ENCODE measurements at places on chromosomes 4 and X.

DNA sequence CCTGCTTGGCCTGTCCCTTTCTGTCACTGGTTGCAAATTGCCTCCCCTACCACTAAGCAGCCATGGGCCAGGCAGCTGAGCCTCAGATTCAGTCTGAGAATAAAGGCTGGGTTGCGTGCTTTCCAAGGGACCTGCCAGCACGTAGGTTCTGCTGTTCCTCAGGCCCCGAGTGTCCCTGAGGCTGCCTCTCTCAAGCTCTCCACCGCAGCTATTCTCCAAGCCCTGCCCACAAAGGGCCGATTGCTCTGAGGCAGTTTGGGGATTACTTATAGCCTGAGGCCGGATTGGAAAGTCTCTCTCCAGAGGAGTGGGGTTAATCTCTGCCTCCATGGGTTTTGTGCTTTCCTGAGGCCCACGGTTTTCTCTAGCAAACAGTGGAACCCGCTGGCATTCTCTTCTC is 590.7 kb downstream of the BCOR start:
- DNase-seq: no peak

GRCh38 chr4:156732634-156733033 is 239.0 kb downstream of the PDGFC start:
- DNase-seq: no peak

GRCh38 chrX:153312842-153313241 is 8.7 kb downstream of the PNMA6F start:
- no peak for DNase-seq

- no peak for DNase-seq
Measured at GRCh38 chrX:10756441-10756840, 136.1 kb upstream of the MID1 start.

DNA sequence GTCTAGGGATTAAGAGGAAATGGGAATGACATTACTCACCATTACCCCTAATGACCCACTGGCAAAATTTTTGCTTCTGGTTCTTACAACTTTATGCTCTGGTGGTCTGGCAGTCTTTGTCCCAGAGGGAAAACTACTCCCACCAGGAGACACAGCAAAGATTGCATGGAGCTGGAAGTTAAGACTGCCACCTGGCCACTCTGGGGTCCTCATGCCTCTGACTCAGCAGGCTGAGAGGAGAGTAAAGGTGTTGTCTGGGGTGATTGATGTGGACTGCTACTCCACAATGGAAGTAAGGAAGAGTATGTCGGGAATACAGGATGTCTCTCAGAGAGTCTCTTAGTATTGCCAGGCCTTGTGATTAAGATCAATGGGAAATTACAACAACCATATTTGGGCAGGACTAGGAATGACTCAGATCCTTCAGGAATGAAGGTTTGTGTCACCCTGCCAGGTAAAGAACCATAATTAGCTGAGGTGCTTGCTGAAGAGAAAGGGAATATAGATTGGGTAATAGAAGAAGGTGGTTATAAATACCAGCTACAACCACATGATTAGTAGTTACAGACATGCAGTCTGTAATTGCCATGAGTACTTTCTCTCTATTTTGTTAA is 215.5 kb downstream of the GPAT3 start:
- no peak for DNase-seq

DNA sequence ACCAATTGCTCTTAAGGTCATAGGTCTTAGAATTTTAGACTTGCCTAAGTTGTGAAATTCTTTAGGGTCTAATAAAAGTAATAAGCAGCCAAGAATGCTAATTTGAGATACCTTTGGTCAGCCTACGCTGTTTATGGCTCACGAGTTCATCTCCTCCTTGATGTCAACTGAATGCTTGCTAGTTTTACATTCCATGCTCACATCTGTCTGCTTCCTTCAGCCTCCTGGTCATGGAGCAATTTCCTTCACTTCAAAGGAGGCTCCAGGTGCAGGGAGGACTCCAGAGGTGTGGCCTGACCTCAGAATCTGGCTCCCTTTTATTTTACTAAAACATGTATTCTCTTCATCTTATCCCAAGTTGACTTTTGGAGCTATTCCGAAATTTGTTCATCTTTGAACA is 23.3 kb upstream of the LNX1 start:
- no peak for DNase-seq

DNA sequence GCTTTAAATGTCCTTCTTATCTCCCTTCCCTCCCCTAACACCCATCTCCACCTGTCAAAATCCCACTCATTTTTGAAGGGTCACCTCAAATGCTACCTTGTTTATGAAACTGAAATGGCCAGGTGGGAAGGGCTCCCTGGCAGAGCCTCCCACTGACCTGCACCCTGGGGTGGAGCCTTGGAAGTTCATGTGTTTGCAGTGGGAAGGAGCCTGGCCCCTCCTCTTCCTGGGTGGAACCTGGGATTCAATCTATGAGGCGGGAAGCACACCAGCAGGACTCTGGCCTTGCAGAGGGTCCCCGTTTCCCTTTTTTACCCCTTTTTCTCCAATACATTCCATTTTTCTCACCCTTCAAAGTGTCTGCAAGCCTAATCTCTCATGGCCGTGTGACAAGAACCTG is 197.4 kb downstream of the ENOX2 start:
- DNase-seq: no peak

DNA sequence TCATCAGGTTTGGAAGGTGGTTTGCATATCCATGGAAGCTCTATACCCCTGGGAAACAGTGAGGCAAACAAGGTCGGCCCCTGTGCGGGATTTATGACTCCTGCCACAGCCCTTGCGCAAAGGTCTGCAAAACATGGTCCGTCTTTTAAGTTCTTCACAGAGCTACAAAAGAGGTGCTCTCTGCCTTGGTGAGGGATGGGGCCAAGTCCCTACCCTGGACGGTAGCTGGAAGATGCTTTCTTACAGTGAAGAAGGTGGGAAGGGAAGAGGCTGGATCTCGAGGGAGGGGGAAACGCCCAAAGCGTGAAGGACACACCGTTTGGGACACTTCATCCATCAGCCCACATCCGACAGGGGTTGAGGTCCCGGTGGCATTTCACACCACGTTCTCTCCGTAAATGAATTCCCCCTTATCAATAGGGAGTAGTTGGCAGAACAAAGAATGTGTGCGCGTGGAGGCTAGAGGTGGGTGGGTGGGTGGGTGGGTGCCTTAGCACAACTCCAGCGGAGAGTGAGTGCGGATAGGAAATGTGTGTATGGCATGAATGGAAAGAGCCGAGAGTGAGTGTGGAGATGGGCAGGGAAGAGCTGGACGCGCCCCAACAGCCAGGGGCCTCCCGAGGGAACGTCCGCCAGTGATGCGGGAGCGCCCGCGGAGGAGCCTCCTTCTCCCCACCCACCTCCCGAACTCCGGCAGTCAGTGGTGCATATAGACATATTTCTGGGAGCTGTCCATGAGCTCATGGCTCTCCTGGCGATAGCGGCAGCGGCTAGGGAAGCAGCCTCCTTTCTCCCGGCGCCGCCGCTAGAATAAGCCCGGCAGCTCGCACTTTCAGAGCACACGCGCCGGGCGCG is 68.3 kb downstream of the LARP7 start:
- no peak for DNase-seq

DNA sequence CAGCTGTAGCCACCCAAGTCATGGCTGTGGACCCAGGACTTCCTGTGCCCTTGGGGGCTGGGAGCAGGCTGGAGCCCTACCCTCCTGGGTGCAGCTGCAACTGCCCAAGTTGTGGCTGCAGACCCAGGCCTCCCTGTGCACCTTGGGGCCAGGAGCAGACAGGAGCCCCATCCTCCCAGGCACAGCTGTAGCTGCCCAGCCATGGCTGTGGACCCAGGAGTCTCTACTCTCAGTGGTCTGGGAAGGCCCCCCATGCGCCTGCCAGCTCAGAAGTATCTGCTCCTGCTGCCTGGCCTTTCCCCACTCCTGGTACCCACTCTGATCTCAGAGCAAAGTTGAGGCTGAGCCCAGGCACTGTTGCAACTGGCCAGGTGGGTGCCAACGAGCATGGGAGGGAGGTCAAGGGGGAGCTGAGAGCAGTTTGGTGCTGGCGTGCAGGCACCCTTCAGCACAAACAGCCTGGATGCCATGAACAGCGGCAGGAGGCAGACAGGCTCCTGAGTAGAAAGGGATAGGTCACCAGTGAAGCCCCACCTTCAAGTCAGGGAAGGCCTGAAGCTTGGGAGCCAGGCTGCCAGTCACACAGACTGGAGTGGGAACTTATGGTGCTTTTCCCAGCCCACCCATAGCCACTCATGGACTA is 21.5 kb downstream of the PRRG1 start:
- no peak for DNase-seq

DNA sequence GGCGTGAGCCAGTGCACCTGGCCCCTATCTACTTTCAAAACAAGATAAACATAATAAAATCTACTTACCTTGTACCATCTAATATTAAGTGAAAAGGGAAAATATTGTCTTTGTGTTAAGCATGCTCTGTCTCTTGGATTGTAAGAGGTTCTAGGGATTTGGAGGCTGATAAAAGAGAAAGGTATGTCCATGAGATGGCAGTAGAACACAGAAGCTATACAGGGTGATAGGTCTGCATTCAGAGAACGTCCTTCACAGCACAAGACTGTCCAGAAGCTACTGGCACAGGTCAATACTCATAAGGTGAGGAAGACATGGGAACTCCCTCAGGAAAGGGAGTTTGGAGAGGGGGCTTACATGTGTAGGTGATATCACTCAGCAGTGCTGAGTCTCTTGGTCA is 135.5 kb downstream of the TMEM47 start:
- no peak for DNase-seq

GRCh38 chr4:94635177-94635576 is 122.6 kb upstream of the BMPR1B start:
- DNase-seq: no peak

DNA sequence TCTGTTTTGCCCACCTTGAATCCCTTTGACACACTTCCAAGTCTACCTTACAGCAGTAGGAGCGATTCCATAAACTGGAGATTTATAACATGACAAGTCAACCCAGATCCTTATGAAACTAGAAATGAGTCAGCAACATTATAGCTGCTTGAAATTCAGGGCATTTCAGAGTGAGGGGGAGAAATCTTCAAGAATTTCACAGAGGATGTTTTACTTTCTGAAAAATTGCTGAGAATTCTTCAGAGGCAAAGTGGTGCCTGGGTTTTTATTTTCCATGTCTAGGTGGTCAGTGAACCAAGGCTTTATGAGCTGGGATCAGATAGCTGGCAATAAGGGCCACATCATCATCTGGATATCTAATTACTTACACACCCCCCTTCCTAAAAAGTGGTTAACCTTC is 119.8 kb downstream of the PPARGC1A start:
- DNase-seq: no peak

GRCh38 chr4:111813555-111814140 is 331.6 kb upstream of the FAM241A start:
- no peak for DNase-seq

DNA sequence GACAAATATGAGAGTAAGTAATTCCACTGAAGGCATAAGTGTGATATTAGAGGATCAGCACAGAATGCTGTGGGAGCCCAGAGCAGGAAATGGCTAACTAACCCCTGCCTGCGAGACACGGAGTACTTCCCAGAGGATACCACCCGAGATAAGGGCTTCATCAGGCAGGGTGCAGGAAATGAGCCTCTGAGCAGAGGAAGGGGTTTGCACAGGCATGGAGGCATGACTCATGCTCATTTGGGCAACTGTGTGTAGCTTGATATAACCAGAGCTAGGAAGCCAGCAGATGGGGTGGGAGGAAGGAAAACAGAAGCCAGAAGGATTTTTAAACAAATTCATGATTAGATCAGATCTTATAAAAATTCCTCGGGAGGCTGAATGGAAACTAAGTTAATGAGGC is 70.0 kb upstream of the TSPAN5 start:
- DNase-seq: no peak
